ENCODE measurements at places on chromosomes 5 and 9.

- no peak for DNase-seq
These were observed 48.4 kb downstream of the GALNT10 start for GRCh38 chr5:154238776-154239481.

DNA sequence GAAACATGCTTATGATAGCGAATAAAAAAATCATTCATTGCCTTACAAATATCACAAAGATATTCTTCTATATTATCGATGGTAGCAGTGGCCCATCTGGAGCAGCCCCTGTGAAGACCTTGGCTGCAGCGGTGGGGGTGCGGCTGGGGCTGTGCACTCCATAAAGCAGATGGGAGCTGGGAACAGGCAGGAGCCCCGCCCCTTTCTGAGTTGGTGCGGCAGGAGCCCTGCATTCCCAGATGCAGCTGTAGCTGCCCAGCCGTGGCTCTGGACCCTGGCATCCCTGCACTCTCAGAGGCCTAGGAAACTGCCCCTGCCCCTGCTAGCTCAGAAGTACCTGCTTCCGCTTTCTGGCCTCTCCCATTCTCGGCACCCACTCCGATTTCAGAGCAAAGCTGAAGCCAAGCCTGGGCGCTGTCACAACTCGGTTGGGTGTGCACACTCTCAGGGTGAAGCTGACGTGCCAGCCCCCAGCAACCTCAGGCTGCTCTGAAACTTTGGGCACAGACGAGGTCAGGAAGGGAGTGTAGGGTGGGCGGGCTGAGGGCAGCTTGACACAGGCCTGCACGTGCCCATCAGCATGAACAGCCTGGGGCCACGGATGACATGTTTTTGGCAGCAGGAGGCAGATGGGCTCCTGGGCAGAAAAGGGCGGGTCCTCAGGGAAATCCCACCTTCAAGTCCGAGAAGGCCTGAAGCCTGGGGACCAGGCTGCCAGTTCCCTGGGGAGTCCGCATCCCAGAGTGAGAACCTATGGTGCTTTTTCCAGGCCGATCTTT, 1440.8 kb upstream of the ACO1 start:
- no peak for DNase-seq

GRCh38 chr9:90288275-90288639, 354.4 kb downstream of the DIRAS2 start:
- no peak for DNase-seq

- DNase-seq = no peak
These were observed 32.1 kb downstream of the EXOC3 start for GRCh38 chr5:474840-475661.

GRCh38 chr9:116574027-116574679, 113.0 kb upstream of the TRIM32 start:
- DNase-seq = no peak

DNA sequence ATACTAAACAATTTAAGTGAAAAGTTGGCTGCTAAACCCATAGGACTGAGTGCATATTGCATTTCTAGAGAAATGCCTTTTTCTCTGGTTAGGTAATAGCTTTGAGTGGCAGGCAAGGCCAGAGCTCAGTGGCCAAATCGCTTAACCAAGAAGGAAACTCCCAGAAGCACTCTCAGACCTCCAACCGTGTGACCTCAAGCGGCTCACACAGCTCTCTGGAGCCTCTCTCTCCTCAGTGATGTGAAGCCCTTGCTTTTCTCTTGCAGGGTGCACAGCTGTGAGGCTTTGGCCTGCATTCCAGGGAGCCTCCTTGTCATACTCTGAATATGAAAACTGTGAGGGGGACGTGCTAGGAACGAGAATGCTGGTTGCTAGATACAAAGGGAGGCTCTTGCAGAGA, 106.7 kb downstream of the INSYN2B start:
- no peak for DNase-seq

DNA sequence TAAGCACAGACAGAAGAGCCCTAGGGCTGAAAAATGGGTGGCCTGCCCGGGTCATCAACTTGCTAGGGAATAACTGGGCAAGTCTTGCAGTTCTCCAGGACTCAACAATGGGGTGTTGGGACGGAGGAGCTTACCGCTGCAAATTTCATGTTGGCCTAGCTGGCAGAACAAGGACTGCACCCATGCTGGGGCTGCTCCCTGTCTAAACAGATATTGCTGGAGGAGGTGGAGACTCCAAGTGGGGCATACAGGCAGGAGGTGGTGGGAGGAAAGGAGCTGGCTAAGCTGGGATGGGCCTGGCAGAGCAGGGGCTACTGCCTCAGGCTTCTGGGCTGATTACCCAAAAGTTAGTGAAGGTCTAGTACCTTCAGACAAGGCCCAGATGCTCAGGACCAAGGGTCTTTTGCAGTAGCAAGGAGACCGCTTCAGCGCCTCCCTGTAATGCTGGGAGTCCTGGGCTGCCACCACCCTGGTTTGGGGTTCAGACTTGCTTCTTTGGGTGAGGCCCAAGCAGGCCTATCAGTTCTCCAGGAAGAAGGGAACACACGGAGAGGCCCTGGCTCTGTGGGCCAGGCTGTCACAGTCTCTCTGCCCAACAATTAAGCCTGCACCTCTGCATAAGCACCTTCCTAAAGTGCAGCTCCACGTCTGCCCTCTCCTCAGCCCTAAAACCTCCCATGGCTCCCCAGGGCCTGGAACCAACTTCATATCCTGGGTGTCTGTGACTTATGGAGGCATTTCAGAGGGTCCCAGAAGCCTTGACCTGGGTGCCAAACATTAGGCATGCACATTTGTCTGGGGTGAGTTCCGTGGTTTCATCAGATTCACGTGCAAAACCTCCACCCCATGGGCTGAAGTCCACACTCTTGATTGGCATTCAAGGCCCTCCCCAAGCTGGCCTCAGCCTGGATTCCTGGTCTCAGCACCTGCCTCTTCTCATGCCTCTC, 24.2 kb upstream of the KIF12 start:
- DNase-seq = no peak

DNA sequence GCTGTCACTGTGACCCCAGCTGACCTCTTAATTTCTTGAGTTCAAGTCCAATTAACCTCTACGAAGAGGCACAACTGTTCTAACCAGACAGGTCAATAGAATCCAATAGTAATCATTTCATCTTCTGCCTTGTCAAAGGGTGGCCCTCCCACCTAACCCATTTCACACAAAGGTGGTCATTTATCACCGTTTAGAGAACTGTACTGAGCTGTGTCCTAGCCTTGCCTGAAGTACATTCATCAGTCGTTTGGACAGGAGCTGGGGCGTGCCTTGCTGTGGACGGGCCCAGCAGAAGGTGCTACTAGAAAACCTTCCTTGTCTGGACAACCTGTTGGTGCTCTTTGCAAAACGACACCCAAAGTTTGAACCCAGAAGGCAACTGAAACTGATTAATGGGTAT, 605.4 kb downstream of the ISL1 start:
- no peak for DNase-seq

All from GOT3 (cell line).